ENCODE measurements at places on chromosomes 1 and 21. TPM values are rescaled to one million over a fixed set of nuclear protein-coding genes. Genes with fewer than 3 reads are reported as not detected.

DNA sequence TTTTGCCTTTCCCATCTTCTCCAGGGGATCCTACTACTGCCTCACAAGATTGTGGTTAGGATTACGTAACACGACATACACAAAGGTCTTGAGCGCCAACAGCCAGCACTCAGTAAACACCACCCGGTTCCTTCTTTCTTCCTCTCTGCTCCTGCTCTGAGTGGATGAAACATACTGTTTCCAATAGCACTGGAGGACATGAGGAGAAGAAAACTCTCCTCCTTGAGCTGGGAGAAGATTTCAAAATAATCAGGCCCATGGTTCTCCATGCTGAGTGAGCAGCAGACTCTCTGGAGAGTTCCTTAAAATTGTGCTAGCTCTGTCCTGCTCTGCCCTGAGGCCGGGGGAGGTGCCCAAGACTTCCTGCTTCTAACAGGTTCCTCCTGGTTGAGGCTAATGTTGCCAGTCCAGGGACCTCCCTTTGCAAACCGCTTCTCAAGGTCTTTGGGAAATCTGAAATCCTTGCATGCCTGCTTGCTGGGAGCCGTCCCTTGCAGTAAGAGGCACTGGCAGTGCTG lies 29.4 kb upstream of the MX1 start:
- peak; percentile 68 for DNase-seq

DNA sequence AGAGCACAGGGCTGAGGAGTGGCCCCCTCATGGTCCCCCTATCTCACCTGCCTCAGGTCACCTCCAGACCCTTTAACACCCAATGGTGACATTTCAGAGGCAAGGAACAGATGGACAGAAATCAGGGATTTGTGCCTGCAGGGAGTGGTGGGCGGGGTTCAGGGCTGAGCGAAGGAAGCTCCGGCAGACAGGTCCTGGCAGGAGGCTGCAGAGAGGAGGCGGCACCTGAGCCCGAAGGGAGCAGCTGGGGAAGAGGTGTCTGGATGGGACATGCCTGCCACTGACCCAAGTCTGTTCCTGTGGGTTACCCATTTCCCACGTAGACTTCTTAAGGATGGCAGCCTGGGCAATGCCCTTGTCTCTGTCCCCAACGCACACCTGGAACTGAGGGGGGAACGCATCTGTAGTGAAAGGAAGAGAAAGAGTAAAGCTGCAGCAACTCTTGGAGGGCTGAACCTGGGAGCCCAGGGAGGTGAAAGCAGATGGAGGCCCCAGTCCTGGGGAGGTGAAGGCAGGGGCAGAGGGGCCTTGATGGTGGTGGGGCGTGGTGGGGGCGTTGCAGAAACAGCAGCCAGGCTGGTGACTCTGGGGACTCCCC lies 61.6 kb upstream of the ADARB1 start:
- DNase-seq, result no peak

The S100A7A gene
- polyA plus RNA-seq, result not detected

- no peak for DNase-seq
Observed at GRCh38 chr1:181517181-181517875, 34.0 kb downstream of the CACNA1E start.

- DNase-seq, result no peak
Observed at GRCh38 chr1:183710333-183710732, 57.2 kb upstream of the APOBEC4 start.

DNA sequence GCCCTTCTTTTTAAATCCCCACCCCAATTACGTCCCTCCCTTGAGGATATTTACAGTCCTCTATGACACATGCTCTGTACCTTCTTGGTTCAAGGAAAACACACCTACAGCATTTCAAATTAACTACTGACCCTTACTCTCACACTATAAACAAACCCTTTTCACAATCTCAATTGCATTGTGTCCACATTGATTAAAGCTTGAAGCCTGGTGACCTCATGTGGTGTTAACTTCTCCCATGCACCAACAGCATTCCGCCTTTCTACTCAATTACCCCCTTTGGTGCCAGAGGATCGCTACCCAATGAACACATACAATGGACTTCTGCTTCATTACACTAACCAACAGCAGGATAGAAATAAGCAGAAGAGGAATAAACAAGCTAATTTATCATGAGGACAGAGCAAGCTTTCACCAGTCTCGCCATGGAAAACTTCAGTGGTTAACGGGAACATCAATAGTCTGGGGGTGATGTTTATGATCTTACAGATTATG lies 15.2 kb downstream of the WLS start:
- no peak for DNase-seq

The KCNE2 gene
- polyA plus RNA-seq, result not detected

The LCE3E gene
- not detected for polyA plus RNA-seq

- DNase-seq, result no peak
Observed at GRCh38 chr1:54413295-54413694, 7.1 kb upstream of the SSBP3 start.

Measured in CD14-positive monocyte (primary cell).